Suppressor macrophage (primary cell): ENCODE measurements at places on chromosomes 3 and 15.

GRCh38 chr15:66716656-66717020 is 14.6 kb downstream of the SMAD6 start:
- DNase-seq: no peak

- DNase-seq: peak; percentile 41
Observed at GRCh38 chr3:100899440-100900091, 93.7 kb downstream of the ABI3BP start.

GRCh38 chr3:31536497-31536896 is 3.8 kb downstream of the STT3B start:
- DNase-seq: peak; percentile 40

DNA sequence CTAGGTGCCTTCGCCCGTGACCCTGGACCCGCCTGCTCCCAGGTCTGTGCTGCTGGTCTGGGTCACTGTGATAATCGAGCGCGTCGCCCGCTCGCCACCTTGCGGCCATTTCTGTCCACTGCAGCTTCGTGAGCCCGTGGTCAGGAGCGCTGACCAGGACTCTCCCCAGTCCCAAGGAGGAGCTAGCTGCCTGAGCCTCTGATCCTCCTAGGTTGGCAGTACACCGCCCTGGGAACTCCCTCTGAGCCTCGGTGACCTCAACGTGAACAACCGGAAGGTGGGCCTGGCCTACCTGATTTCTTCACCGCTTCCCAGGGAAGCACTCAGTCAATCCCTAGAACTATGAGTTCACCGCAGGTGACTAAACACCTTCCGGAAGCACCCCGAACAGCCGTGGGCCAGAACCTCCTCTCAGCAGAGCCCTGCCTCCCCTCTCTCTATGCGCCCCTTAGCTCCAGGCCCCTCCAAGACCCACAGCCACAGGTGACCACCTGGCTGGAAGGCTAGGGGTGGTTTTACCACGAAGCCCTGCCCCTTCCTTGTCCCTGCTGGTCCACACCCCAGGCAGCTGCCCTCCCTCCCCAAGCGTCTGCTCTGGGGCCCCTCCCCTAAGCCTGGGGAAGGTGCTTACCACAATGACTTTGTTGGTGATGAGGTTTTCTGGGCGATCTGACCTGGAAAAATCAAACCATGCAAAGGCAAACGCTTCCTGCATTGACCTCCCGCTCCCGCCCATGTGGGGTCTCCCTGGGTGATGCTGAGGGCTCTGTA is 9.7 kb downstream of the PLA2G4D start:
- peak; percentile 86 for DNase-seq

DNA sequence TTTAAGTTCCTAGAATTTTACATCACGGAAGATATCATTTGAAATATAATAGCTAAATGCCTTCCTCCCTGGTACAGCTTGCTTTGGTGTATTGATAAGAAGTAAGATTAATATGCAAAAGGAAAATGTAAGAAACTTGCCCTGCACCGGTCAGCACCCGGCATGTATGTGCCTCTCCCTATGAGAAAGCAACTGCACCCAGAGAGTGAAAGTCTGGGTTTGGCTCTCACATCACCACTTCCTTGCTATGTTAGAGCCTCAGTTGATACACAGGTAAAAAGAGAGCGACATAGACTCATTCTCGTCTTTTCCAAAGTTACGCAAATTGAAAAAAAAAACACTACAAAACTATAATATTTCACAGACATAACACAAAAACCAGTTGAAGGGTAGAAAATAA is 96.7 kb downstream of the FOXP1 start:
- no peak for DNase-seq

DNA sequence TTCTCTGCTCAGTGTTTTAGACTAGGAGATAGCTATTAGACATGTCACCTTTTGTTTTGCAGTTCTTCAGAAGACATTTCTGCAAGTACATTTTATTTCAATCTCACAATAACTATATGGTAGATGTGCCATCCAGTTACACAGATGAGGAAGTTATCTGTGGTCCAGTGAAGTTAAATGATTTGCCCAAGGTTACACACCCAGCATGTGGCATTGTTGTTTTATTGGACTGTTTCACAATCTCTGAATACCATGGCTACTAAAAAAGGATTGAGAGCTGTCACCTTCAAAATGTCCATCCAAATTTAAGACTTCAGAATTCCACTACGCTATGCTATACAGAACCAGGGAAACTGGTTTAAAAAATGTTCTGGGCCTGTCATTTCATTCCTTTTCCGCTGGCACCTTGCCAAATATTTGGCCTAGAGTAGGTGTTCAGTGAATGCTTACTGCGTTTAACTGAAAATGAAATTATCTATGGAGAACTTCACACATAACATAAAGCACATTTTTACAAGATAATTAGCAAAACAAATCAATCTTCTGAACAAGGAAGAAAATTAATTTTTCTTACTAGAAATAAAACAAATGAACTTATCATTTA is 20.2 kb downstream of the TM6SF1 start:
- DNase-seq: no peak

GRCh38 chr3:151085889-151086483 is 522 bp downstream of the MED12L start:
- no peak for DNase-seq

GRCh38 chr3:62214850-62215249 is 158.5 kb downstream of the FEZF2 start:
- DNase-seq: no peak

- DNase-seq: no peak
Observed at GRCh38 chr15:68389041-68389930, 42.7 kb downstream of the ITGA11 start.

- DNase-seq: peak; percentile 64
Observed at GRCh38 chr15:42165106-42165505, 8.7 kb upstream of the PLA2G4F start.

- no peak for DNase-seq
Observed at GRCh38 chr3:11878837-11879236, 32.2 kb upstream of the TAMM41 start.

DNA sequence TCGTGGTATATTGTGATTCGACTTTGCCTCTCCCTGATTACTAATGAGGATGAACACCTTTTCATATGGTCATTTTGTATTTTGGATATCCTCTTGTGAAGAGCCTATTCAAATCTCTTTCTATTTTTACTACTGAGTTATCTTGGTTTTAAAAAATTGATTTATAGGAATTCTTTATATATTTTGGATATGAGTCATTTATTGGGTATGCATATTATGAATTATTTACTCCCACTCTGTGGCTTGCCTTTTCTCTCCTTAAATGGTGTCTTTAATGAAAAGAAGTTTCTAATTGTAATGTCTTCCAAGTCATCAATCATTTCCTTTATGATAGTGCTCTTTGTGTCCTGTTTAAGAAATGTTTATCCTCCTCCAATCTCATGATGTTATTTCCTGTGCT is 191.5 kb upstream of the DPH6 start:
- DNase-seq: no peak
